Osteoblast (primary cell): ENCODE measurements at places on chromosomes 12 and 14. TPM values are rescaled to one million over a fixed set of nuclear protein-coding genes. Genes with fewer than 3 reads are reported as not detected.

Gene CCDC197
- total RNA-seq, result not detected in 2 replicates

DNA sequence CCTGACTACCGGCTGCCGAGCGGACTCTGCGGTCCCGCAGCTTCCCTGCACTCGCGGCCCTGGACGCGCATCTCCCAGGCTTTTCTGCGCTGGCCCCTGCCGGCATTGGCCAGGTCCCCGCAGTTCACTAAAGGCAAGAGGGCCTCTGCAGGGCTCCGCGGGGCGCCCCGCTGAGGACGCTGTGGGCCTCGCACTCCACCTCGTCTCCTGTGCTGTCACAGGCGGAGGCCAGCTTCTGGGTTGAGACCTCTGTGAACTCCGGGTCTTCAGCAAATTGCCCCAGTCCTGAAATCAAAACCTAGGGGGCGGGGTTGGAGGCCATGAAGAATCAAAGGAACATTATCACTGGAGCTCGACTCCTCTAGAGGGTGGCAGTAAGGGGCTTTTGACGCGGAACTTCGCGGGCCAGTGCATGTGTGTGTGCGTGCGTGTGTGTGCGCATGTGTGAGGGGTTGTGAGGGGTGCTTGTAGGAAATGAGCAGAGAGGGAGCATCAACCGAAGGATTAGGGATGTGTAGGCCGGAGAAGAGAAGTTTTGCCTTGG is 68.5 kb upstream of the CAPRIN2 start:
- peaks cover 11% of the 10 kb centered on the region for H3K4me1 ChIP-seq
- peak overlapping the region; percentile 71 for H3K4me3 ChIP-seq
- DNase-seq, result no peak
- no peak overlapping the region for H3K27ac ChIP-seq

DNA sequence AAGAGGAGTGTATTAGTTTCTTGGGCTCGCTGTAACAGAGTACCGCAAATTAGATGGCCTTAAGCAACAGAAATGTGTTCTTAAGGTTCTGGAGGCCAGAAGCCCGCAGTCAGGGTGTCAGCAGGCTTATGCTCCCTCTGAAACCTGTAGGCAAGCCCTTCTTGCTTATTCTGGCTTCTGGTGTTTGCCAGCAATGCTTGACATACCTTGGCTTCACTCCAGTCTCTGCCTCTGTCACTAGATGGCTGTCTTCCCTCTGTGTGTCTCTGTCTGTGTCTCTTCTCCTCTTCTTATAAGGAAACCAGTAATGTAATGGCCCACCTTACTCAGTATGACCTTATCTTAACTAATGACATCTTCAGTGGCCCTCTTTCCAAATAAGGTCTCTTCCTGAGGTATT is 85.1 kb downstream of the DERA start:
- H3K27me3 ChIP-seq, result no peaks in the 10 kb centered on the region
- no peaks in the 10 kb centered on the region for H3K36me3 ChIP-seq
- DNase-seq, result no peak
- H3K4me1 ChIP-seq, result peaks cover 14% of the 10 kb centered on the region
- no peak overlapping the region for H3K27ac ChIP-seq

- no peaks in the 10 kb centered on the region for H3K4me1 ChIP-seq
- peak; percentile 99 for DNase-seq
- H3K27ac ChIP-seq, result no peak overlapping the region
- H3K36me3 ChIP-seq, result no peaks in the 10 kb centered on the region
These were observed 325.8 kb upstream of the DIO3 start for GRCh38 chr14:101235335-101236103.

Gene GCH1
- 2.7 and 3.3 TPM in 2 replicates for total RNA-seq

DNA sequence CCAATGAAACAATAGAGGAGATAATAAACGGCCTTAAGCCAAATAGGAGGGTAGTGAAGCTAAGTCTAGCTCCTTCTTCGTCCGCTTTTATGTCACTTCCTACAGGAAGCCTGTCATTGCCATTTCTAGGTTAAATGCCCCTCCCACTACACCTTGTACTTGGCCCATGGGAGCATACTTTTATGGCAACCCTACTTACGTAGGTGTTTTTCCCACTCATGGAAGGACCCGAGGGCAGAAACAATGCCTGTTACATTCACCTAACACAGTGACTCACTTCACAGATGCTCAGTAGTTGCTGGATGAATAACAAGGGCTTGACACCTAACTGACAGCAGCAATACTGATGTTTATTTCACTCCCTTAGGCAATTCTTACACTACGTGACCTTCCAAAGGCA is 44.5 kb downstream of the ALKBH1 start:
- H3K36me3 ChIP-seq, result no peaks in the 10 kb centered on the region
- peaks cover 5% of the 10 kb centered on the region for H3K4me1 ChIP-seq
- no peak overlapping the region for H3K27ac ChIP-seq
- no peak for DNase-seq
- H3K4me3 ChIP-seq, result no peak overlapping the region

- no peak overlapping the region for H3K4me3 ChIP-seq
- no peaks in the 10 kb centered on the region for H3K36me3 ChIP-seq
- no peaks in the 10 kb centered on the region for H3K4me1 ChIP-seq
- no peak overlapping the region for H3K27ac ChIP-seq
- no peak for DNase-seq
- H3K27me3 ChIP-seq, result no peaks in the 10 kb centered on the region
These were observed 279.3 kb upstream of the PDE3A start for GRCh38 chr12:20089077-20089476.

Gene CLEC4C
- total RNA-seq, result not detected in 2 replicates

Gene FAM90A1
- not detected in 2 replicates for total RNA-seq

GRCh38 chr14:22476887-22477286 is 112.1 kb downstream of the DAD1 start:
- no peak overlapping the region for H3K27ac ChIP-seq
- peaks cover 55% of the 10 kb centered on the region for H3K27me3 ChIP-seq
- H3K36me3 ChIP-seq, result no peaks in the 10 kb centered on the region
- no peak for DNase-seq

Gene ITGA7
- 22.4 and 24.8 TPM in 2 replicates for total RNA-seq
